NCI-H1417 treated with DMSO at 0.1 percent for 48 hours (cell line): ENCODE measurements at places on chromosomes 5 and 9.

- no peak for DNase-seq
Measured at GRCh38 chr9:70868661-70869652, 252.5 kb downstream of the TRPM3 start.

DNA sequence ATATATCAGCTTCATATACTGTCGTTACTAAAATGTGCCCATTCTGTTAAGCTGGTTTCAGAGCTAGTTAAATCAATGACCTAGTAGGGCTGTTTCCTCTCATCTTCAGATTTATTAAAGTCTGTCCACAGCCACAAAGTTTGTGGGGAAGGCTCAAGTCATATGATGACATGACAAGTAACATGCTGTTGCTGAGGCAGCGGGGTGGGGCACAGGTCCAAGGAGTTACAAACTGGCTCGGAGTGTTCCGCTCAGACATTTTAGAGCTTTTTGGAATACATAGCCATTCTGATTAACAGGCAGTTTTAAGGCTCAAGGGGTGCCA is 2.7 kb upstream of the ANP32B start:
- no peak for DNase-seq

GRCh38 chr9:130903194-130904069 is 6.8 kb upstream of the QRFP start:
- no peak for DNase-seq

- DNase-seq, result no peak
Measured at GRCh38 chr9:130842545-130842944, 7.5 kb downstream of the ABL1 start.

GRCh38 chr5:23721336-23721735 is 213.9 kb downstream of the PRDM9 start:
- no peak for DNase-seq

DNA sequence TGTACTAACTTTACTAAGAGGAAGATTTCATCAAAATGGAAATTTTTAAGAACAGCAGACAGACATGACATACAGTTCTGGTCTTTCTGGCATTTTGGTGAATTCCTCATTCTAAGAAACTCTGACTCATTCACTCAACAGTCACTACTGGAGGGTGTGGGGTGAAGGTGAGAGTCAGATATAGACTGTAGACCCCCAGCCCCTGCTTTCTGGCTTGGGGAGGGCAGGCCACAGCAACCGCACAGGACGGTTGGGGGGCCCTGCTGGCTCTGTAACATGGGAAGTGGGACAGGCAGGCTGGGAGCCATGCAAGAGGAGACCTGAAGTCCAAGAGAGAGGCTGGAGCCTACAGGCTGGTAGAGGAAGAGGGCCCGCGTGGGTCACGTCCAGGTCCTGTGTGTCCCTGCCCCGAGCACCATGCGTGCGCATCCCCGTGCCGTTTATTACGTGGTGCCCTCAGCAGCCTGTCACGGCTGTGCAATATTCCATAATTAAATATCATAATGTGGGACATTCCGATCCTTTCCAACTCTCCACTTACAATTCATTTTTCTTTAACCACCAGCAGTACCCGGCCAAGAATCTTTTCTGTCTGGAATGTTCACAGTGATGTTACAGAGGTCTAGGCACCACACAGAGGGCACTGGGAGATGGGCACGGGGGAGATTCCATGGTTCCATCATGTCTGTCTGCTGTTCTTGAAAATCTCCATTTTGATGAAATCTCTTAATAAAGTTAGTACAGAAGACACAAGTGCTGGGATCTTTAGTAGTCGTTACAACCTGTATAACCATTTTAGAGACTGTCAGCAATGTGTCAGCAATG is 75.5 kb downstream of the SEMA4D start:
- DNase-seq, result no peak

GRCh38 chr9:136171801-136172411 is 33.0 kb downstream of the LHX3 start:
- no peak for DNase-seq

- no peak for DNase-seq
Measured at GRCh38 chr5:30932273-30933017, 261.0 kb upstream of the CDH6 start.

- no peak for DNase-seq
Measured at GRCh38 chr5:61313960-61314681, 17.9 kb upstream of the ZSWIM6 start.

- DNase-seq, result no peak
Measured at GRCh38 chr5:1291611-1292080, 3.2 kb downstream of the TERT start.

DNA sequence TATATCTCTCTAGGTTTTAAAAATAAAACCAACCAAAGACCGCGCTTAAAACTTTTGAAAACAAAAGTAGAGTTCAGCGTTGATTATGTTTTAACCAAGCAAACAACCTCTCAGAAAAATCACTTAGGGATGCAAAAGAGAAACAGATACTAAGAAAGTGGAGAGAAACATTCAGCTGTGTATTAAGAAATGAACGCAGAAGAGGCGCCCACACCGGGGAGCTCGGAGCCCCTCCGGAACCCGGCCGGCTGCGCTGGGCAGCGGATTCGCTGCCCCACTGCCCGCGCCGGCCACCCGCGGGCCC is 1.4 kb downstream of the PITX1 start:
- DNase-seq, result no peak

DNA sequence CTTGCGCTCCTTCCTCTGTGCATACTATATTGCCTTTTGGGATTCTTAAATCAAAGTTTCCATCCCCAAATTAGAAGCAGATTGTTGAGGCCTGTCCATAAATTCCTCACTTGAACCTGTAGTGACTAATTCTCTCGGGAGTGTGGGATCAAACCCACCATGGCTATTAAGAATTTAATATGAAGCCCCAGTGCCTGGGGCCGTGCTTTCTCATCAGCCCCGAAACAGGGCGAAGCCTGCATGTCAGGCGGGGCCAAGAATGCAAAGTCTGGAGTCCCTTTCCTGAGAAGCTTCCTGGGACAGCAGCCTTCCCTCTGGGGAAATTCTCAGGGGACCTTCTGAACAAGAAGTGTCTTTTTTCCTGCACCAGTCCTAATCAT is 29.3 kb upstream of the FAT2 start:
- no peak for DNase-seq

- no peak for DNase-seq
Measured at GRCh38 chr5:98334946-98335345, 438.5 kb upstream of the RGMB start.

DNA sequence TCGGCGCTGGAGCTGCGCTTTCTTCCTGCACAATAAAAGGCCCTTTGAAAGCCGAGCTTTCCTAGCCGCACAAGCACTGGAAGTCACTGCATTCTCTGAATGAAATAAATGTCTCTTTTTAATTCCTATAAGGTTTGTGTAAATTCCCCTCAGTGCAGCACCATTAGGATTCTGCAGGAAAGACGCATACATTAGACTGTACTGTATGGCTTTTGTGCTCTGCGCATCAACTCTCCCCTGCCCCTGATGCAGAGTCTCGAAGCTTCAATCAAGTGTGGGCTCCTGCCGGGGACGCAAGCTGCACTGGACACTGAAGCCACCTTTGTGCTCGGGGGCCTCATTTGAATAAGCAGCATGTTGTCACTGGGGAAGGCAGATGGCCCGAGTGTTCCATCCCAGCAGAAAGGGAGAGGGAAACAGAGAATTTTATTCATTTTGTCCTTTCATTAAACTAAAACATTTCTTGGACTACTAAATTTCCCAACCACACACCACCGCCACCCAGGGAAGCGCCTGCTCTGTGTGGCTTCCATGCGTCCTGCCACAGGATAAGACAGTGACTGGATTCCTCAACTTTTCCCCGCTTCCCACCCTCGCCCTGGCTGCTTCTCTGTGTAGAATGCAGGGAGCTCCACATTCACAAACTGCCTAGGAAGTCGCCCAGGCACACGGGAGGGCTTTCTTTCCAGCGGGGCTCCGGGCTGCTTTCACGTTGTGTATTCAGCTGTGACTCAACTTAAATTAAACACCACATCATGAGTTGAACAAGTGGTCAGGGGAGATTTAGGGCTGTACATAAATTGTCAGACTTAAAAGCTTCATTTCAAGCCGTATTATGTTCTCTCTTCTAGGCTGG is 635.4 kb downstream of the IRX1 start:
- no peak for DNase-seq

GRCh38 chr9:117191504-117192261 is 223.2 kb downstream of the ASTN2 start:
- DNase-seq, result no peak

DNA sequence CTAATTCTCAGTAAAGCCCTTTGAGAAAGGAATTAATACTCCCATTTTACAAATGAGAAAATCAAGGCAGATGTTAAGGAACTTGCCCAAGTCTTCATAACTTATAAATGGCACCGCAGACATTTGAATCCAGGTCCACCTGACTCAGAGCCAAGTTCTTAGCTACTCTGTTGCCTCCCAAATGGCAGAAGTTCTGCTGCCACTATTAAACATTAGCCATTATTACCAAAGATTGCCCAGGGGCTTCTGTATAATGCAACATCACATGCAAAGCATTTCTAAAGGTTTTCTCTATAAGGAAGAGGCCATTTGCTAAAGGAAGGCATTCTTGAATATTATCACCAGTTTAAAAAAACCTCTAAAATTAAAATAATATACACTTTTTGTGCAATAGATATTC is 28.3 kb downstream of the TPD52L3 start:
- no peak for DNase-seq

DNA sequence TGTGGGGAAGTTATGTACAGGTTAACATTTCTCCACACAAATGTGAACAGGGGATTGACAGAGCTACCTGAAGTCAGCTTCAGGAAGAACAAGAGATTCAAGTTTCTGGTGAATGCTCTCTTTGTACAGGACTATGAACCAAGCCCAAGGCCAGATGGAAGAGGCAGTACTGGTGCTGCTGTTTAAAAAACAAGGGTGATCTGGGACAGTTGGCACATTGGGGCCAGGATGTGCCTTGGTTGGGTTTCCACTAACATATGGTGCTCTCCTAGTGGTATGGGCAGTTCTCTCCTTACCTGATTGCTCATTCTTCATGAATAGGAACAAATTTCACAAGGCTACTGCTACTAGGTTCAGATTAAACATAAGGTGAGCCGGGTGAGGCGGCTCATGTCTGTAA is 40.0 kb downstream of the MTMR12 start:
- DNase-seq, result no peak

DNA sequence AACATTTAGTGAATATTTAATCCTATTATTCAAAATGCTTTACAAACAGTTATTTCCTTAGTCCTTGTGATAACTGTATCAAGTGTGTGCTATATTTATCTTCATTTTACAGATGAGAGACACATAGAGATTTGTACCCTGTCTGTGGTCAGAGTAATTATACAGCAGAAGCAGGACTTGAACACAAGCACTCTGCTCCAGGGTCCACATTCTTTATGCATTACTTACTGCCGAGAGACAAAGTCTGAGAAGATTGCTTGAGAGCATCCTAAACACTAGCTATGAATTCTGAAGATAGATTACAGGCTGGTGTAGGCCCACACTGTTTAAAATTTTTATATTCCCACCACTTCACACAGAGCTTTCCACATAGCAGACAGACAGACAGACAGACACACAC is 926.1 kb upstream of the DMAC1 start:
- no peak for DNase-seq

GRCh38 chr5:129173771-129174170 is 79.2 kb downstream of the ISOC1 start:
- no peak for DNase-seq

- DNase-seq, result no peak
Measured at GRCh38 chr5:10808347-10809226, 47.6 kb upstream of the DAP start.

DNA sequence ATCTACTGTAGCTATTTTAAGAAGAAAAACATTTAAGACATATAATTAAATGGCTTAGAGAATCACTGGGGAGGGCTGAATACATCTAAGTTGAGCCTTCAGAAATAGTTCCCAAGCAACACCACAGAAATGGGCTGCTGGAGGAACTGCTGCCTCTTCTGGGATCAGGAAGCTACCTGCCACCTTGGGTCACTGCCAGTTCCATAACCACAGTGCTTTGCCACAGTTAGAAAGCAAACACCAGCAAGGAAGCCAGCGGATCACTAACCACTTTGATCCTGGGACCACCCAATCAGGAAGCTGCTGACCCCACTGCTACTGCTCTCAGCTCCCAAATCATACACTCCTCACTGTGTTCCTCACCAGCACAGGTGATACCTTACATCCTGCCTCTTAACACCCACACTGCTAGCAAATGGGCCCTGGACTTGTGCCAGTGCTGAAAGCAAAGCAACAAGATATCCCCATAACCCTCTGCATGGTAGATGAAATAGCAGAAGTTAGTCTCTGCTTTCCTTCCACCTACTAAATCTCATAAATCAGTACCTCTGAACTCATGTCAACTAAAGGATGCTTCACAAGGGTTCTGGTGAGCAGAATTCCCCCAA is 346.9 kb downstream of the DEPDC1B start:
- DNase-seq, result no peak

- DNase-seq, result no peak
Measured at GRCh38 chr5:66247176-66247960, 103.3 kb downstream of the SREK1 start.

DNA sequence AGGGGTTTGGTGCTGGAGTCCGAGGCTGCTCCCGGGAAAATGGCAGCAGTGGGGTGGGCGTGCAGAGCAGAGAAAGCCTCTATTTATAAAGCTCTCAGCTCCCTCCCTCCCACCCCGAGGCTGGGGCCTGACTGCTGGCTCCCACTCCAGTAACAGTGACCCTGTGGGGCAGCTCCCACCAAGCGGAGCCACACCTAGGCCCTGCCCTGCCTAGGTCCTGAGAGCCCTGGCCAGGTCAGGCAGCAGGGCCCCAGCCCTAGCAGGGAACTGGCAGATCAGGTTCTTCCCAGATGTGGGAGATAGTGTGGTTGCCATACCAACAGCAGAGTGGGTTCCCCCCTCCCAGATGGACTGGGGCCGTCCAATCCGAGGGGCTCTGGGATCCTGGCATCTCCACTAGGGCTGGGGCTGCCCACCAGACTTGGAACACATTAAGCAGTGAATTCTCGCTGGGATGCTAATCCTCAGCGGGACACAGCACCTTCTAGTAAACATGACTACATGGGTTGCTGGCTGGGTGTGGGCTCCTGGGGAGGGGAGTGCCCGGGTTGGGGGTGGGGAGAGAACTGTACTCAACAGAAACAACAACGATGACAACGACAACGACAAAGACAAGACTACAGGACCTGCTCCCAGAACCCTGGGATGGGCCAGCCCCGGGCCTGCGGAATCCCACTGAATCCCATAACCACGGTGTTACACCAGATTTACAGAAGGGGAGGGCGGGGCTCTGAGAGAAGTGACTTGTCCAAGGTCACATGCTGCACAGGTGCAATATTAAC is 1.5 kb downstream of the SH3GLB2 start:
- no peak for DNase-seq
